ENCODE measurements at places on chromosomes 16 and 17.

- no peak for DNase-seq
Measured at GRCh38 chr16:74734361-74735161, 33.9 kb upstream of the MLKL start.

DNA sequence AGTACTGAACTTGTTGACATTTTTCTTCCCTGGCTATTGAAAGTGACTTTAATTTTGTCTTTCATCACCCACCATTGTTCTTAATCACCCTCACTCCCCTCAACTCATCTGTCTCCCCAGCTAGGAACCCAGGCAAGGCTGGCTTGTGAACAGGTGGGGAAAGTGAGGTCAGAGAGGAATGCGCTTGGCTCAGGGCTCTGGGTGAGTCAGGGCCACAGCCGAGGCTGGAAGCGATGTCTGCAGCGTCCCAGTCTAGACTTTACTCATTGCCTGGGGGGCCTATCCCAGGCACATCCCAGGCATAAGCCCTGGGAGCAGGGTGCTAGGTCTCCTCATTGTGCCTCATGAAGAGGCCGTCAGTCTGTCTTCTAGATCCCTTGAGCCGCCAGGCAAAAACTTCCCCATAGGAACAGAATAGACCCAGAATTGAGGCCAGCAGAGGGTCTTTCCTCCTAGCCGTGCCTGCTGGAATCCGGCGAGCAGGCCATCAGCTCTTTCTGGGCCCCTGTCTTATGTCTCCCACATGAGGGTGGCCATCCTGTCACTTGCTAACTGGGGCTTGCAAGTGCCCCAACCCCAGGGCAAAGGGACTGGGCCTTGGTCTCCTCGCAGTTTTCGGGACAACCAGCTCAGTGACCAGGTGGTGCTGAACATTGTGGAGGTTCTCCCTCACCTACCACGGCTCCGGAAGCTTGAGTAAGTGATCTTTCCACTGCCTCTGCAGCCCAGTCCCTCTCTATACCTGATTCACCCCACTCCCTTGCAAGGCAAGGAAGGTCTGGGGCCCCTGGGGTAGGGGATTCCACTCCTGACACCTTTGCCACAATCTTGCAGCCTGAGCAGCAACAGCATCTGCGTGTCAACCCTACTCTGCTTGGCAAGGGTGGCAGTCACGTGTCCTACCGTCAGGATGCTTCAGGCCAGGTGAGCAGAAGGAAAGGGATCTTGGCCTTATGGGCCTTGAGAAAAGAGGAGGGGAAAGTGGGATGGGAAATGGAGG lies 40.1 kb downstream of the NLRC5 start:
- DNase-seq: no peak

DNA sequence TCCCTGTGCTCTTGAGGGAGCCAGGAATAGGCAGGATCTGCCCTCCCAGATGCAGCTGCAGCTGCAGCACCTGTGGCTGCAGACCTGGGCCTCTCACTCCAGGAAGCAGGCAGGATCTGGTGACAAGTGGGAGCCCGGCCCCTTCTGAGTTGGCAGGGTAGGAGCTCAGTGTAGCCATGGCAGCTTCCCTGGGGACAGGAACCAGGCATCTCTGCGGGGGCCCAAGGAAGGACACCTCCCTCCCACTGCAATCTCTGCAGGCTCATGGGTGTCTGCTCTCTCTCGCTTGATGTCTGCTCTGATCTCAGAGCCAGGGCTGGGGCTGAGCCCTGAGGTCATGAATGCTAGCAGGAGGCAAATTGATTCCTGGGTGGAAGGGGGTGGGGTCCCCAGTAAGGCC lies 592.5 kb upstream of the CA10 start:
- DNase-seq: no peak

DNA sequence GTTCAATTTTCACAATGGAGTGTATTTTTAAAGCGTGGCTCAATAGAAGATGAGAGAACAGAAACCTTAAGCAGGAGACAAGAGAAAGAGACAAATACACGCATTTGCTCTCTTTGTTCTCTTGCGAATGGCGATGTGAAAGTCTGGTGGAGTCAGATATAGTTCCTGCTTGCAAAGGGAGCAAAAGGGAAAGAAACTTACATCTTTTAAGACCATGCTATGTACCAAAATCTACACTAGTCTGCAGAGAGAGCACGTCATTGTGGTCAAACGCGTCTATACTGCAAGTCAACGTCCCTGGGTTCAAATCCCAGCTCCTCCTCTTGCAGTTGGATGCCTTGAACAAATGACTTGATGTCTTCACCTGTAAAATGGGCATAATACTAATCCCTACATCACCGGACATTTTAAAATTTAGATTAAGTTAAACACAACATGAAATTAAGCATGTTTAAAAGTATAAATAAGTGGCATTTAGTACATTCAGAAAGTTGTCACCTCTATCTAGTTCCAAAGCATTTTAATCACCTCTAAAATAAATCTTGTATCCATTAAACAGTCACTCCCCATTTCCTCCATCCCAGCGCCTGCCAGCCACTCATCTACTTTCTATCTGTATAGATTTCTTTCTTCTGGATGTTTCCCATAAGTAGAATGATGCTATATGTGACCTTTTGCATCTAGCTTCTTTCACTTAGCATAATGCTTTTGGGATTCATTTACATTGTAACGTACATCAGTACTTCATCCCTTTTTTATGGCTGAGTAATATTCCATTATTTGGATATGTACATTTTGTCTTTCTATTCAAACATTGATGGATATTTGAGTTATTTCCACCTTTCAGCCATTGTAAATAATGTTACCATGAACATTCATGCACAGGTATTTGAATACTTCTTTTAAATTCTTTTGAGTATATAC lies 406.9 kb downstream of the TMEM114 start:
- DNase-seq: no peak

- no peak for DNase-seq
Measured at GRCh38 chr17:41629826-41630670, 5.7 kb upstream of the KRT17 start.

DNA sequence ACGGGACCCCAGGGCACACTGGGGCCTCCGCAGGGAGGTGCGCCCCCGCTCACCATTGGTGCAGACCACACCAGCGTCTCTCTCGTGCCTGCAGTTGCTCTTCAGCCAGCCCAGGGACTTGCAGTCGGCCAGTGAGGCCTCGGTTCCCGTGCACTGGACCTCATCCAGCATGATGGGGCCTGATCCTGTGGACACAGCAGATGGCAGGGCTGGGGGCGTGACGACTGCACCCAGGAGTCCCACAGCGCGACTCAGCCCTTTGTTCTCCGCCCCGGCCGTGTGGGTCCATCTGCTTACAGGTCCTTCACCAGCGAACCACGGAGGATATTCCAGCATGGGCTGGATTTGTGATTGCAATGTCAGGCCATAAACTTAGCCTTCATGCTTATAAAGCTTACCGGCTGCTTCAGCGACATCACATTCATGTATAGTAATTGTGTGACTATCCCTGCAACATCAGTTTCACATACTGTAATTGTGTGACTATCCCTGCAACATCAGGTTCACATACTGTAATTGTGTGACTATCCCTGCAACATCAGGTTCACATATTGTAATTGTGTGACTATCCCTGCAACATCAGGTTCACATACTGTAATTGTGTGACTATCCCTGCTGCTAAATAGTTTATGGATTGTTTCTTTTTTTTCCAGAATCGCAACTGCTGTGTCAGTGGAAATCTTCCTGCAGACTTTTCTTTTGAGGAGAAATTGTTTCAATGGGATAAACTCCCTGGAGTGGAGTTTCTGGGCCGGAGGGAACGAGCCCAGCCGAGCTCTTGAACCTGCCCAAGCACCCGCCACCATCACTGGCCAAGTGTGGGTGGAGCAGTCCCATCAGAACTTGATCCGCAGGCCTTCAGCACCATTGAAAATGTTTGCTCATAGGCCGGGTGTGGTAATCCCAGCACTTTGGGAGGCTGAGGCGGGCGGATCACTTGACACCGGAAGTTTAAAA lies 4.8 kb downstream of the LGALS3BP start:
- no peak for DNase-seq

DNA sequence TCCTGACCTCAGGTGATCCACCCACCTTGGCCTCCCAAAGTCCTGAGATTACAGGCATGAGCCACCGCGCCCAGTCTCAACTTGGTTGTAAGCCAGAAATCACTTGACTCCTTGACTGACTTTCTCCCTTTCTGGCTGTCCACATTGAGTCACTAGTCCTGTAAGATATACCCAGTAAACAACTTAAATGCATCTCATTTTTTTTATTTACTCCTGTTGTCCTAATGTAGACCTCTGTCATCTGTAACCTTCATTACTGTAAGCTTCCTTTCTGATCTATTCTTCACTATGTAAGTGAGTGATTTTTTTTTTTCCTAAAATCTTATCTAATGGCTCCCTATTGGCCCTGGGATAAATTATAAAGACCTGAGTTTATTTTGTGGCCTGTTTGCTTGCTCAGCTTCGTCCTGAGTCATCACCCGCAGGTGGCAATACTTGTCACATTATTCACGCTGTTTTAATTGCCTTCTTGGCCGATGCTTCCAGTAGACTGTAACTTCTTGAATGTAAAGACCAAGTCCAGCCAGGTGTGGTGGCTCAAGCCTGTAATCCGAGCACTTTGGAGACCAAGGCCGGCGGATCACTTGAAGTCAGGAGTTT lies 41.0 kb downstream of the PAFAH1B1 start:
- no peak for DNase-seq

DNA sequence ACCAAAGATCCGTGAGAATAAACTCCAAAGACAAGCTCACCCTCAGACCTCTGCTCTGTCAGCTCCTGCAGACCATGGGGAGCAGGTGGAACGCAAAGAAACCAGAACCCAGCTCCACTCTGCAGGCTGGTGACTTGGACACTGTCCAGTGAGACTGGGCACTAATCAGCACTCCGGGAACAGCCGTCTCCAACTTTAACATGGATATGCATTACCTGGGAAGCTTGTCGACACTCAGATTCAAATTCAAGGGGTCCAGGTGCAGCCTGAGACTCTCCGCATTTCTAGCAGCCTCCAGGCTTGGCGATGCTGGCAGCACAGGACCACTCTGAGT lies 9.1 kb downstream of the SLX4 start:
- DNase-seq: no peak

DNA sequence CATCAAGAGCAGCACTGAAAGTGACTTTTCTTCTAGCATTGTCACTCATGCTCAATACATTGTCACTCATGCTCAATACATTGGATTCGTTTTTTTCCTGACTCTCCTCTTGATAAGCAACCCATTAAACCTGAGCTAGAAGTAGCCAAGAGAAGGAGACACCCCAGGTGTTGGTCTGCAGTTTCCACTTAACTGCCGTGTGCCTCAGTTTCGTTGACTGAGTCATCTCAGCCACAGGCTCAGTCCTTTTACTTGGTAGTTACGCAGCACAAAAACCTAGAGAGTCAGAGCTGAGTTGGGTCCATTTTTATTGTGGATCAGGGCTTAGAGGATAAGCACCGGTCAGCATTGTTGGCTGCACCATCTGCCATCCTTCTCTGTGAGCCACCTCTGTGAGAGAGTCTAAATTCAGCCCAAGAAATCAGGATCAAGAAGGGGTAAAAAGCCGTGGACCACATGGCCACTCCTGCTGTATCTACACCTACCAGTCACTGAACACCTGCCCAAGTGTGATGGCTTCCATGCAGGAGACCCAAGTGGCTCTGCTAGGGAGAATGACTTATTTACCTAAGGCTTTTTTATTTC lies 11.3 kb downstream of the GINS2 start:
- no peak for DNase-seq

- no peak for DNase-seq
Measured at GRCh38 chr17:32443827-32444300, 446 bp upstream of the PSMD11 start.
